ENCODE measurements at places on chromosomes 7 and 10.

GRCh38 chr10:29600821-29601220 lies 34.0 kb downstream of the SVIL start:
- no peak for DNase-seq

DNA sequence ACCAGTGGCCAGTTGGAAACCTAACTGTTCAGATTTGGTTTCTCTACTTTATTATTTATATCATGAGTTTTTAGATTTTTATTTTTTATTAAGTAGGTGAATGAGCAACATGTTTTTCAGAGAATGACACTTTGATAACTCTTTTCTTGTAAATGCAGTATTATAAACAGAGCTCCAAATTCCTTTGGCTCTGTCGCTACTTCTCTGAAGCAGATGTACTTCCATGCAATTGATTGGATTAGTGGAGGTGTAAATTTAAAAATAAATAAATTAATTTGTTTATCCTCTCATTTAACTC lies 34.3 kb upstream of the ICA1 start:
- no peak for DNase-seq

- no peak for DNase-seq
These were observed 48.8 kb upstream of the ECHDC3 start for GRCh38 chr10:11693376-11693775.

DNA sequence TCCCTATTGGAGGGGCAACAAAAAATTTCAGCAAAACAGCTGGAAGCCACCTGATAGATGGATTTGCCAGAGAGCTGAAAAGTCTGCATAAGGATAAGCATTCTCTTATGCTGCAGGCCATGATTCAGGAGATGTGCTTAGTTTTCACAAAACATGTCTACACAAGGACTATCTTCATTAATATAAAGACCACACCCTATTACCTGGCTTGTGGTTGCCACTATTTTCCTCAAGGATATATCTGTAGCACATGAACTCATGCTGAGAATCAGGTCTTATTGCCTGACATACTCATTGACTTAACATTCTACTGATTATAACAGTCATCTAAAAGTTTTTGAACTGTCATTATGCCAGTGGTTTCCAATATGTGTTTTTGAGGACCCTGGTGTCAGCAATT lies 7.1 kb upstream of the COL17A1 start:
- DNase-seq: no peak

DNA sequence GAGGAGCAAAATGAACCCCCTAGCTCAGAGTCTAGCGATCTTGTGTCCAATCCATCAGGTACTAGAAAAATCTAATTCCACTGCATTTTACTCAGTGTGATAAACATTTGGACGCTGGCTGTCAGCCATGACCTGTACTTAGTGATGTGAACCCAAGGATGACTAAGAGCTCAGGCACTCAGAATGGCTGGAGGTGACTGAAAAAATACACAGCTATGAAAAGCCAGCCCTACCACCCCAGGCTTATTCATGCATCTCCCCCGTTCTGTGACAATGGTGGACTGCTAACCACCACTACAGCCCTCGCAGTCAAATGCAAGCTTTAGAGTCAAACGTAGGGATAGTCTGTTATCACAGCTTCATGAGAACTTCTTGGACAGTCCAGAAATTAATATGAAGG lies 14.9 kb downstream of the AFAP1L2 start:
- no peak for DNase-seq

GRCh38 chr7:94043299-94043698 lies 39.1 kb upstream of the BET1 start:
- no peak for DNase-seq

GRCh38 chr10:57964351-57964750 lies 303.3 kb downstream of the IPMK start:
- no peak for DNase-seq

DNA sequence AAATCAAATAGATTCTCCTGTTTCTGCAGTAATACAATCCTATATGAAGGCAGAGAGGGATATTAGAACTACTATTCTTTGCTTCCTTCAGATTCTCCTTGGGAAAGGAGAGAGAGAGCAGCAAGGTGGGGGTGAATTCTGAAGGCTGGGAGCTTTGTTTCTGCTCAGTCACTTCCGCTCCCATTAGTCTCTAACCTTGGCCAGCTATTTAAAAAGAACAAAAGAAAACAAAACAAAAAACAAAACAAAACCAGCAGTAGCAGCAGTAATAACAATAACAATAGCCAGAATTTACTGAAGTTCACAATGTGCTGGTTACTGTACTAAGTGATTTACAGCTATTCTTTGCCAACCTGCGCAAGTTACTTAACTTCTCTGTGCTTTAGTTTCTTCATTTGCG lies 9.9 kb downstream of the GPR85 start:
- DNase-seq: no peak

GRCh38 chr10:96968682-96969423 lies 136.8 kb downstream of the LCOR start:
- DNase-seq: no peak

DNA sequence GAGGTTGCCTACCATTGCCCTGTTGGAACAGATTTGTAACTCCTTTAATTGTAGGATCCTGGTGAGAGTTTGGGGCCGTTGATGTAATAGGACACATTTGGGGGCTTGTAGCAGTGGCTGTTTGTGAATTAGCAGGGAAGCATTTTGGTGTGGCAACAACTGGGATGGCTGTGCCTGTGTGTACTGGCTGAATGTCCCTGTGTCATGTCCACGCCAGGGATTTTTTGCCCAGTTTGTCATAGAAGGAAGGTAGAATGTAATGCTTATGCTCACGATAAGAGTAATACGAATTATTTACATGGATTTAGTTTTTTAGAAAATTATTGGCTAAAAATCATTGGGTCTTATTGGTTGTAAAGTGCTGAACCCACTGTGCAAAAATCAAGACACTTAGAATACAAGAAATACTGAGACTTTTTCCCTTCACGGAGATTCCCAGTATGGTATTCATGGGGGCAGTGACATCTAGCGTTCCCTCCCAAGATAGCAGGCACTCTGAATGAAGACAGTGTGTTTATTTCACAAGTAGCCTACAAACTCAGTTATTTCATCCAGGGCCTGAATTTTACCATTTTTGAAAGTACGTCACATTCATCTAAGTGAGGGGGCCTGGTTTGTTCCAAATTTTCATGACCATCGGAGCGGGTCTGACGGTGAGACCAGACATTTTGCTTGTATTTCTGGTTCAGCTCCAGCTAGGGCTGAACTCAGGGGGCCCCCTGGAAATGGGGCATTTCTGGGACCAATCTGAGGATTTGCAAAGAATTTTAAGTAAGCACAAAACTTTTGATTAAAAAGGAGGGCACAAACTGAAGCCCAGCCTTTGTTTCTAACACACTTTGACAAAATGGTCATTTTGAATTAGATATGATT lies 74.7 kb downstream of the CACNB2 start:
- no peak for DNase-seq

- DNase-seq: no peak
These were observed 157.9 kb upstream of the GRM3 start for GRCh38 chr7:86485827-86486226.

DNA sequence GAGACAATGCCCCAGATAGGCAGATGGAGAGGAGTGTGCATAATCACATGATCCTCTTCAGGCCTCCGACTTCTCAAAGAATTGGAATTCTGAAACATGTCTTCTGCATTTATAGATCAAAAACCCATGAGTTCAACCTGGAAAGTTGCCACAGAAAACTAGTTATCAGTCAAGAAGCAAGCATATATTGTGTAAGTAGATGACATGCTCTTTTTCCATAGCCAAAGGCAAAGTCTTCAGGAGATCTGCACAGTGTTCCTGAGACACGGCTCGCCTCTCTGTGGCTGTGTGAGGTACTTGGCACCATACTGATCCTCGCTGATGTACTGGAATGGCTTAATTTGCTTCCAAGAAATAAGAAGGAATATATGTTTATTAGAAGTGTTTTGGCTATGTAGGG lies 213.5 kb upstream of the MKI67 start:
- no peak for DNase-seq

DNA sequence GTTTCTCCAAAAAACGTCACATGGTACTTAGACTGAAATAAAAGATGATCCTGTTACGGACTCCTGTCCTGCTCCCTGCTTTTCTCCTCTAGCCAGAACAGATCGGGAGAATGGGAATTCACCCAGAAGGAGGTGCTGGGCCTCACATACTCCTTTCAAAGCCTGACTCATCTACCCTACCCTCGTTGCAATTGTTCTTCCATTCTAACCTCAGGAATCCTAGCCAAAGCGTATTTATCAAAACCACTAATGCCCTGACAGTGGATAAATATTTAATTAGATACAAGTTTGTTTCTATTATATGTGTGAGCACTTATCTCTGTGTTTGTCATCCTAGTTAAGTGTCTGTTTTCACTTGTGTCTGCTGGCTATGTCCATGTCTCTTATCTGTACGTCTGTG lies 21.7 kb downstream of the ZCWPW1 start:
- no peak for DNase-seq

- DNase-seq: no peak
These were observed 22.7 kb downstream of the ARL3 start for GRCh38 chr10:102691285-102692066.

DNA sequence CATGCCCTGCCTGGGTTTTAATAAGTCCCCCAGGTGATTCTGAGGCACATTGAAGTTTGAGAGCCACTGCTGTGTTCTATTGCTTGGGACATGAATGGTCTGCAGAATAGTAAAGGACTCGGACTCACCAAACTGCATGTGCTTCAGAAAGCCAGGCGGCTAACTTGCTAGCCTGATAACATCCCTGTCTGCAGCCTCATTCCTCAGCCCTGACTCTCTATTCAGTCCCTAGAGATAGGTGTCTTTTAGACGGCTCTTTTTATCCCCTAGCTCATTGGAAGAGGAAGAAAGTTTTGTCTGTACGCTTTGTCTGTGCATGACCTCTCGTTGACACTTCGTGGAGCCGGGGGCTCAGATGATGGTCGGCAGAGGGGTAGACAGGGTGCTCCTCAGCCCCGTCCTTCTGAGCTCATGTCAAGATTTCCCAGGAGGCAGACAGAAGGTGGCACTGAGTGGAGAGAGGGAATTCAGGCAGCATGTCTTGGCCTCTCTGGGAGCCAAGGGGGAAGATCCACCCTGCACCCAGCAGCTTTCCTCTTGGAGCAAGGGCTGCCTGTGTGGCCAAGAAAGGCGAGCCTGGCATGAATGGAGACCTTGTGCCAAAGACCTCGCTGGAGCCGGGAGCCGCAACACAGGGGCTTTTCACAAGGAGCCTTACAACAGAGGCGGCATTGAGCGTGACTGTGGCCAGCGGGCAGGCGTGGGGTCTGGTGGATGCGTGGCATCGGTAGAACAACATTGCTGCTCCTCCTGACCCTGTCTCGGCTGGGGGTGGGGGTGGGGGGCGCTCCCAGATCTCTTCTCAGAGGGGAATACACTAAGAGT lies 51.1 kb upstream of the PODXL start:
- DNase-seq: no peak

- no peak for DNase-seq
These were observed 32.3 kb downstream of the ORC5 start for GRCh38 chr7:104175361-104175984.

GRCh38 chr7:12670000-12670729 lies 17.3 kb upstream of the ARL4A start:
- no peak for DNase-seq

GRCh38 chr7:121383235-121383910 lies 12.7 kb downstream of the FAM3C start:
- DNase-seq: no peak

- no peak for DNase-seq
These were observed 33.4 kb upstream of the PLPP4 start for GRCh38 chr10:120423431-120424197.

- DNase-seq: no peak
These were observed 44.8 kb downstream of the CLIP2 start for GRCh38 chr7:74334030-74334429.

DNA sequence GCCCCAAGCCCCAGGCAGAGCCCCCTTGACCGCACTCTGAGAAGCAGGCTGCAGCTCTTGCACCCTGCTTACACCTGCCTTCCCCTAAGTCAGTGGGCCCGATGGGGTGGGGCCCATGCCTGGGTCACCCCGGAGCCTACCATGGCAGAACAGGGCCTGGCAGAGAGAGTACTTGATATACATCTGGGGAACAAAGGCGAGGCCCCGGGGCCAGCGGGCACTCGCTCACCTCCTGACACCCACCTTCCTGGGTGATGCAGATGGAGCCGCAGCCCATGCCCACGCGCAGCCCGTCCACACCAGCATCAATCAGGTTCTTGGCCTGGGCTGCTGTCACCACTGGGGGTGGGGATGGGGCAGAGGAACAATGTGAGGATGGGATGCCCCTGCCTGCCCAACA lies 13.4 kb downstream of the IMPDH1 start:
- DNase-seq: no peak

DNA sequence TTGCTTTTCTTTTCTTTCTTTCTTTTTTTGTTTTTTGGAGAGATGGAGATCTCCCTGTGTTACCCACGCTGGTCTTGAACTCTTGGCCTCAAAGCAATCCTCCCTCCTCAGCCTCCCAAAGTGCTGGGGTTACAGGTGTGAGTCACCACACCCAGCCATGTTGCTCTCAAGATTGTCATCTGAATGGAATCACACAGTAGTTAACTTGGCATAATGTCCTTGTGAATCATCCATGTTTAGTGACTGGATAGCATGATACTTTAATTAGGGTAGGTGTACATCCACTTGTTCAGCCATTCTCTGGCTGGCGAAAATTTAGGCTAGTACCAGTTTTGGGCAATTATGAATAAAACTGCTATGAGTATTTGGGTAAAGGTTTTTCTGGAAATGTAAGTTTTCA lies 15.4 kb upstream of the GRB10 start:
- DNase-seq: no peak

DNA sequence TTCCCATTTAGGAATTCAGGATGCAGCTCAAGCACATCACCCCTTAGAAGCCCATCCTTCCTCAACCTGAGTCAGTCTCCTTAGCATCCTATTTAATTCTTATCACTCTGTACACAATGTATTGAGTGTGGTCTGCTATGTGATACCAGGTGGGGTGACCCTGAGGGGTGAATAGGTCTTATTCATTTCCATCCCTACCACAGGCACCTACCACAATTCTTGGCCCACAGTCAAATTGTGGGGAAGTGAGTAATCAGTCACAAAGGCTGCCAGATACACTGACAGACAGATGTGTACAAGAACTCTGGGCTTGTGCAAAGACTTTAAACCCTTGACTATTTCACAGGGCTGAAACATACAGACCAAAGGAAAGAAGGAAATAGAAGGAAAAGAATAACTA lies 560.5 kb downstream of the PARD3 start:
- DNase-seq: no peak

GRCh38 chr7:150447966-150448788 lies 2.3 kb upstream of the GIMAP8 start:
- no peak for DNase-seq

DNA sequence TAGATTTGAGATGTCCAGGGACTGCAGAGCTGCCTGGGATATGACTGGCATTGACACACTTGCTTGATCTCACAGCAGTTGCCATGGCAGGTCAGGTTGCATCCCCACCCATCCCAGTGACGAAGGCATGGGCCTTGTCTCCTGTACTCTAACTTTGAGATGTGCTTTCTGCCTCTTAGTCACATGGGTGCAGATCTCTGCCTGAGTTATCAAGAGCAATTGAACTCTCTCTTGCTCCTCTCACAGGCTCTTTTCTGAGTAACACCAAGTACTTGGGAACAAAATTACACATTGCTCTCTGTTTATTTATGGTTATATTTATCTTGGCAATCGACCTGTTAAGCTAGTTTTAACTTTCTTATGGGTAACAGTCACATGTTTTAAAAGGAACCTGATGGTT lies 237.3 kb downstream of the NSUN6 start:
- DNase-seq: no peak

All from activated CD4-positive, alpha-beta T cell treated with anti-CD3 and anti-CD28 coated beads, Interleukin-2, amount 50 U/mL, for 24 hours (primary cell).